ENCODE measurements at places on chromosomes 1 and 21.

DNA sequence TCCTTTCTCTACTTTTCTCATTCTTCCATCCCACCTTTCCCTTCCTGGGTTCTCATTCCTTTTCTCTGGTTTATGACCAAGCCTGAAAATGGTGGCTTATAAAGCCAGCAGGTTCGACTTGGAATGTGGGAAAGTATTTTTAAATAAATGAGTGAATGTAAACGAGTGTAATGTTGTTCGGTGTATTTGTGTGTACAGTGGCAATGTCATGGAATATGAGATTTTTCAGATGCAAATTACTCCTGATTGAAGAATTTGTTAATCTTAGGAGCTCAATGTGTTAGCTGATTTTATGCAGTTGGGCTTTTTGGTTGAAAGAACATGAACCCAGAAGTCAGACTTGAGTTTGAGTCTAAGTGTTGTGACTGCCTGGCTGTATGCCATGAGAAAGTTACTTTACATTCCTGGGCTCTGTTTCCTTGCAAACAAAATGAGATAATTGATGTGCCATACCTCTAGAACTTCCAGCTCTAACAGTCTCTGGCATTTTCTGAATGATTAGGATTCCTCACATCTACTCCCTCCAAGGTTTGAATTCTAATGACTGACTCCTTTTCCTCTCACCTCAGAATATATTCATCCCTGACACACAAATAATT is 6.6 kb downstream of the SGIP1 start:
- DNase-seq = no peak

GRCh38 chr1:218481116-218481775 is 136.1 kb downstream of the TGFB2 start:
- no peak for DNase-seq

DNA sequence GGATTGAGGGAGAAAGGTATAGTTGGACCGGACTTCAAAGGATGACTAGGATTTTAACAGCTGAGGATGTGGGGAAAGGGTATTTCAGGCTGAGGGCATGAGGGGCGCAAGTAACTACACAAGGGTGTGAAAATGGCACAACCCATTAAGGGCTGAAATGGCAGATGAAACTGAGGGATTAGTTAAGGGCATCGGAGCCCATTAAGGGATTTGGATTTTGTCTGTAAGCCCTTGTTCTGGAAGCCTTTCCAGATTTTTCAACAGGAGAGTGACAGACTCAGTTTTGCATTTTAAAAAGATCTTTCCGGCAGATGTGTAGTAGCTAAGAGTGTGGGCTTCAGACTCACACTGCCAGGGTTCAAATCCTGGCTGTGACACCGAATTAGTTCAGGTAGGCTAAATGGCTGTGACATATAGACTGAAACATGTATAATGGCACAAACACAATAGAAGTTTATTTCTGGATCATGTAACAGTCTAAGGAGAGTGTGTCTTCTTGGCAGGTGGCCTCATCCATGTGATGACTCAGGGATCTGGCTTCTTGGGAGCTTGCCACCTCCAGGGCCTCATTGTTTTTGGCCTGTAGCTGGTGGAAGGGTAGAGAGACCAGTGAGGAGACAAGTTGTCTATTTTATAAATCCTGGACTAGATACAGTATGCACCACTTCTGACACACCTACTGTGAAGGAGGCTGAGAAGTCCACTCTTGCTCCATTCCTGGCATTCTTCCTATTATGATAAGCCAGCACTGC is 49.6 kb downstream of the UBE2T start:
- DNase-seq = peak; percentile 39

GRCh38 chr1:160078512-160079195 is 2.7 kb upstream of the KCNJ9 start:
- DNase-seq = no peak

DNA sequence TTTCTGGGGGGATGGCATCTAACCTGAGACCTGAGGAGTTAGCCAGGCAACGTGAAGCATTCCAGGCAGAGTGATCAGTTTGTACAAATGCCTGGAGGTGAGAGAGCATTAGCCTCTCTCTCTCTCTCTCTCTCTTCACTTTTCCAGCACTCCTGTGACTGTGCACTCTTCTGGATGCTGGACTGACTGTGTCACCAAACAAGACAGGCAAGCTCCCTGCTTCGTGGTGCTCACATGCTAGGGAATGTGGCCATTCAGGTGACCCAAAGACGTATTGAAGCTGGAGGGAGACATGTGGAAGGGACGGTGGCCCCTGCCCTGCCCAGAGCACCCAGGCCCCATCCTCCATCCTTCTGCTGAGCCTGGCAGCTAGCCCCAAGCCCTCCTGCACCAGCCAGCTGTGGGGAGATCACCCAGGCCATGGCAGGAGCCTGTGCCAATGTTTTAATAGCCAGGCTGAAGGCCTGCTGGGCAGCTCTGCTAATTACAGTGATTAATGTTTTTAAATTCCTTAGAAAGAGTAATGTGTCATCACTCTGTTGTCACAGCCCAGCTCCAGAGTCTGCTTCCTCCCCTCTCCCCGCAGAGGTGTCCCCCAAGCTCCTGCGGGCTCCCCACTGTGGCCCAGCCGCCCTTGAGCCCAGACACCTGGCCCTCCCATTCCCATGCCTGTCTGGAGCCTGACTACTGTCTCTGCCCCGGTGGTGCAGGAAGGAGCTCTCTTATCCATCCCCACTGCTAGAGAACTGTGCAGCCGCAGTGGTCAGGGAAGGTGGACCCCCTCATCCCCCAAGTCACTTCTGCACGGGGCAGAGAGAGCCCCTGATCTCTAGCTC is 48.9 kb downstream of the UBIAD1 start:
- DNase-seq = no peak

- no peak for DNase-seq
Measured at GRCh38 chr1:231045286-231045685, 5.2 kb upstream of the FAM89A start.

- DNase-seq = no peak
Measured at GRCh38 chr1:65921446-65921845, 128.8 kb downstream of the PDE4B start.

DNA sequence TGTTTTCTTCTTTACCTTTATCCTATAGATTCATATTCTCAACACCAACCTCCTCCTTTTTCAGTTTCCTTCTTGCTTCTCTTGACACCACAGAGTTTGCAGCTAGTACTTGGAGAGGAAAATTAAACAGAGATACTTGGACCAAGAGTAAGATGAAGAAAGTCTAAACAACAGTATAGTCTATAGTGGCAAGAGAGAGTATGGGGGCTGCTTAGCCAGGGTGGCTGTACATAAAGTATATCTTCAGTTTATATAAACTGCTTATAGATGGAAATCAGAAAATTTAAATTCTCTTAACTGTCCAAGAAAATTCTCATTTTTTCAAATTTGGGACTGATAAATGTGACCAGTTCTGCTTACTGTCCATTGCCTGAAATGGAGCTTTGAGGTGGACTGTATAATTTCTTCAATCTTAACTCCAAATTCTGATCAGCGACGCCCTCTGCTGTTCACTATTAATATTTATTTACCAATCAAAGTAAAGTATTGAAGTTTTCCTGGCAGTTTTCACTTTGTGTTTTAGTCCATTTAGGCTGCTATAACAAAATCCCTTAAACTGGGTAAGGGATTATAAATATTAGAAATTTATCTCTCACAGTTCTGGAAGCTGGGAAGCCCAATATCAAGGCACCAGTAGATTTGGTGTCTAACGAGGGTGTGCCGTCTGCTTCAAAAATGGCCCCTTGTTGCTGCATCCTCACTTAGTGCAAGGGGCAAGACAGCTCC is 14.8 kb upstream of the METTL18 start:
- no peak for DNase-seq

DNA sequence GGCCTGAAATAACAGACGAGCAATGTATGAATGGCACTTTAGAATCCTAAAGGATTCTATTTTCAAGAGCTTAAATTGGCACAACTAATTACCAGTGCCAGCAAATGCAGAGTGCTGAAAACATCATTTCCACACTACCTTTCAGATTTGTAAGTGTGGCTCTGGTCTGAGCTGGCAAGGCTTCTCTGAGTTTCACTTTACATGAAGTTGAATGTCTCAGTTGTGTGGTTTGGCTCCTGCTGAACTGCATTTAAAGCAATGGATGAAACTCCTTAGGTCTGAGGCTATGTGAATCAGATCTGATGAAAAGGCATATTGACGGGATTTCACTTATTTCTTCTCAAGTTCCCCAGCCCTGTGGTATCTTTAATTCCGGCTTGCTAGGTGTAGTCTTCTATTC is 114.8 kb upstream of the PTGFR start:
- DNase-seq = no peak

DNA sequence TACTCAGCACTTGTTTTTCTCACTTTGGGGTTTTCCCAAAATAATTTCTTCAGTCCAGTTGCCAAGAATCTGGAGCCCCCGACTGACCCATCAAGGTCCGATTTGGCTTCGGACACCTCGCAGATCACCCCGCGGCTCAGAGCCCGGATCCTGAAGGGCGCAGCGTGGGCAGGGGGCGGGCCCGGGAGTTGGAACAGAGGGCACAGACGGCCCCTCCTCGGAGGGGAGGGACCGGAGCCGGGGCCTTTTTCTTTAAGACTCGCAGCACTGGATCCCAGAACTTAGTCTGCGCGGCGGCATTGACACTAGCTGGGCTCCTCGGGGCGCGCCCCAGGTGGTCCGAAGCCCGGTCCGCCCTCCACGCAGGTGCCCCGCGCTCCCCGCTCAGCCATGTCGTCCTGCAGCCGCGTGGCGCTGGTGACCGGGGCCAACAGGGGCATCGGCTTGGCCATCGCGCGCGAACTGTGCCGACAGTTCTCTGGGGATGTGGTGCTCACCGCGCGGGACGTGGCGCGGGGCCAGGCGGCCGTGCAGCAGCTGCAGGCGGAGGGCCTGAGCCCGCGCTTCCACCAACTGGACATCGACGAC is at the start of gene CBR3:
Gene CBR3 (plus strand): TSS at position 277 of the 588 bp plus-strand sequence. CDS start 114 bp downstream, at position 391.
- DNase-seq = peak; percentile 49

GRCh38 chr1:203996126-203996525 is 76.8 kb upstream of the SOX13 start:
- DNase-seq = no peak

- DNase-seq = no peak
Measured at GRCh38 chr1:172140072-172140471, 280.4 kb upstream of the C1orf105 start.

DNA sequence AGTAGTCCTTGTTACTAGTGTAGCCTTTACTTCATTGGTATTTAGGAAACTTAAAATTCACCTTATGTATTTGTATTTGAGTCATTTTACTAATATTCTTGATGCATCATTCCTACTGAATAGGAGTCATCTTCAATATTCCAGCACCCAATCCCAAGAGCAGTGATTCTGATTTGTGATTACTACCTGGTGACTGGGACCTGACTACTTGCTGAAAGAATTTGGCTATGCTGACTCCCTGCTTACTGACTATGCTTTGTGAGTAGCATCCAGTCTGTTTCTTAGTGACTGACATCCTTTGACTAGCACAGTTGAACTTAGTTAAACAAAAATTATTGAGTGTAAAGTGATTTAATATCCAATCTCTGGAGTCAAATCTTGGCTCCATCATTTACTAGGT is 129.9 kb upstream of the NEGR1 start:
- no peak for DNase-seq

DNA sequence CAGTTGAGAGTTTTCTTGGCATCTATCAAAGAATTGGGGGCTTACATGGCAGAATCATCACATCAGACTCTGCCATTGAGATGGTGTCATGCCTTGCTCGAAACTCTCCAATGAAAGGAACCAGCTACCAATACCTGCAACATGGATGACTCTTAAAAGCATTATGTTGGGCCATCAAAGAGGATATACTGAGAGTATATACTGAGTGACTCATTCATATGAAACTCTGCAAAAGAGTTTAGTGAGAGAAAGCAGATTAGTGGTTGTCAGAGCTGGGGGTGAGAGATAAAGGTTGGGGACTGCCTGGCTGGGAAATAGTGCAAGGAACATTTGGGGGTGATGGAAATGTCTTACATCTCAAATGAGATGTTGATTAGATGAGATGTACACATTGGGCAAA is 14.7 kb upstream of the HMGB4 start:
- DNase-seq = no peak

DNA sequence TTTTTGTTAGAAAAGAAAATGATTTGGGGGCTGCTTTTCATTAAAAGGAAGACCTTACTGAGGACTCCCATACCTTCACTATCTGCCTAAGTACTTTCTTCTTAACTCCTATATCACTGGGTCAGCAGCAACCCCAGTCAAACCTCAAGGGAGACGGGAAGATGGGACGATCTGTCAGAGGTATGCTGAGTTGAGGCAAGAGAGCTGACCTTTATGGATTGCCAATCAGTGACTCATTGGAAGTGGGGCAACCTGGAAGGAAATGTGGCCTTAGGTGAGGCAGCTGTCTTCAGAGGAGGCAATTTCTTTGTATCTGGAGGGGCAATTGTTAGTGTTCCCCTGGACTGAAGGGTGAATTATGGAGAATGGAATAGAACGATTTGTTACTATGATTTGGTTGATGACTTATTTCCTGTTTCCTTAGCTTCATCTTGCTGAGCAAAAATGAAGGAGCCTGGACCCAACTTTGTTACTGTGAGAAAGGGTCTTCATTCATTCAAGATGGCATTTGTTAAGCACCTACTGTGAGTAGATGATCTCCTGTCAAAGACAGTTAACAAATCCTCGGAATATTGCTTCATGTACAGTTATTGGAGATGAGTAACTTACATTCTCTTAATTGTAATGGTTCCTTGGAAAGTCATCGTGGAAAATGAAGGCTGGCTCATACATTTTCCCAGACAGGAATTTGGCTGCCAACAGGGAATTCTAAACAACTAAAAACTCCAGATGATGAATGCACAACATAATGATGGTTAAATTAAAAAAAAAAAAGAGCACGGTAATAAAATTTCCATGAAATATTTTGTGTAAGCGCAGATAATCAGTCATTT is 134.7 kb upstream of the KCNJ15 start:
- no peak for DNase-seq

- no peak for DNase-seq
Measured at GRCh38 chr1:88612292-88612691, 71.8 kb upstream of the PKN2 start.

- no peak for DNase-seq
Measured at GRCh38 chr1:164608651-164609057, 49.7 kb downstream of the PBX1 start.

Data from GOT3 (cell line).